Body of pancreas (tissue), 4 donors: ENCODE measurements at places on chromosomes 1 and 21. TPM values are rescaled to one million over a fixed set of nuclear protein-coding genes. Genes with fewer than 3 reads are reported as not detected.
A peak's percentile ranks its signal among the peaks of the same experiment; 100 is the strongest.

DNA sequence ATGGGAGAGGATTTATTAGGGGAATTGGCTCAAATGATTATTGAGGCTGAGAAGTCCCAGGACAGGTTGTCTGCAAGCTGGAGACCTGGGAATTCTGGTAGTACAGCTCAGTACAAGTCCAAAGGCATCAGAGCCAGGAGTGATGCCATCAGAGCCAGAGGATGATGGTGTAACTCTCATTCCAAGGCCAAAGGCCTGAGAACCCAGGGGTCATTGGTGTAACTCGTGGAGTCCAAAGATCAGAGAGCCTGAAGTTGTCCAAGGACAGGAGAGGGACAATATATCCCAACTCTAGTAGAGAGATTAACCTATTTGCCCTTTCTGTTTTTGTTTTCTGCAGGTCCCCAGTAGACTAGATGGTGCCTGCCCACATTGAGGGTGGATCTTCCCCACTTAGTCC, 134.3 kb downstream of the MAP3K21 start:
- no peaks in the 10 kb centered on the region for H3K4me1 ChIP-seq
- H3K27ac ChIP-seq: no peak overlapping the region
- no peak for DNase-seq
- H3K4me3 ChIP-seq: no peak overlapping the region
- H3K36me3 ChIP-seq: no peaks in the 10 kb centered on the region

Gene FAAH
- 47.0 TPM for total RNA-seq

DNA sequence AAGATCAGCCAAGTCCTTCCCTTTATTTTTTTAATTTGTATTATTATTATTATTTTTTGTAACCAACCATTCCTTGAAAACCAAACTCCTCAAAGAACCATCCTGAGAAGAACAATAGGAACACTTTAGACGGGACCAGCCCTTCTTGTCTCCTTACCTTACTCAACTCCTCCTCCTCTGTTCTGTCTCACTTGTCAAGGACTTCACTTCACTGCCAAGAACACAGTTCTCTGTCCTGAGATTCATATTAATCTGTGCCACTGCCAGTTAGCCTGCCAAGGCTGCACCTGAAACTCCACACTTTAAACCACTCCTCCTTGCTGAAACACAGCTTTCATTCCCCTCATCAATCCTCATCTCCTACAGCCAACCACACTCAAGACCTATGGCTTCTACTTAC, 73.8 kb upstream of the ATP1A1 start:
- H3K4me3 ChIP-seq: no peak overlapping the region
- DNase-seq: no peak
- no peak overlapping the region for H3K27ac ChIP-seq

DNA sequence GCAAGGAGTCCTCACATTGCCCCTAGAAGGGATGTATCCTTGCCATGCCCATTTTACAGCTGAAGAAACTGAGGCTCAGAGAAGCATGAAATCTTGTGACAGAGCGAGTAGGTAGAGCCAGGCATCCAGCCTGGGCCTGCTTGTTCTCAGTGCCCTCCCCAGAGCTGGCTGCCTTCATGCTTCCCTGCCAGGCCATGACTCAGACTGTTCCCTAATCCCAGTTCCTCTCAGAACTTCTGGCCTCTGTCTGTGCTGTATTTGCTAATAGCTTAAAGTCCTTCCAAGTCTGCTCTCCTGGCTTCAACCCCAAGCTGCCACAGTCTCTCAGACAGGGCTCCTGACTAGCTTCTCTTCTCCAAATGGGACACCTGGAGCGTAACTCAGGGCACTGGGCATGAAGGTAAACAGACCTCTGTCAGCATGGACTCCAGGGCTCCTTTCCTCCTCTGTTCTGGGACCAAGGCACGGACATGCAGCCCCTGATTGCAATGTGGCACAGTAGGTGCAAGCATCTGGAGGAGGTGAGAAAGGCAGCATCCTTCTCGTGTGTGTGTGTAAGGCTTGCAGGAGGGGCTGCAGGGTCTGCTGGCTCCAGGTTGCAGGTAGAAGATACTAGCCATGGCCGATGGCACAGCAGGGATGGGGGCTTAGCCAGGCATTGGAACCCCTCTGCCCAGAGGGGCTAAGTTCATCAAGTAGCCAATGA, 122.7 kb downstream of the HMGB4 start:
- no peak overlapping the region for H3K27ac ChIP-seq
- no peaks in the 10 kb centered on the region for H3K27me3 ChIP-seq
- no peak overlapping the region for H3K4me3 ChIP-seq
- DNase-seq: peak; percentile 85
- no peaks in the 10 kb centered on the region for H3K36me3 ChIP-seq
- H3K4me1 ChIP-seq: peaks cover 8% of the 10 kb centered on the region

DNA sequence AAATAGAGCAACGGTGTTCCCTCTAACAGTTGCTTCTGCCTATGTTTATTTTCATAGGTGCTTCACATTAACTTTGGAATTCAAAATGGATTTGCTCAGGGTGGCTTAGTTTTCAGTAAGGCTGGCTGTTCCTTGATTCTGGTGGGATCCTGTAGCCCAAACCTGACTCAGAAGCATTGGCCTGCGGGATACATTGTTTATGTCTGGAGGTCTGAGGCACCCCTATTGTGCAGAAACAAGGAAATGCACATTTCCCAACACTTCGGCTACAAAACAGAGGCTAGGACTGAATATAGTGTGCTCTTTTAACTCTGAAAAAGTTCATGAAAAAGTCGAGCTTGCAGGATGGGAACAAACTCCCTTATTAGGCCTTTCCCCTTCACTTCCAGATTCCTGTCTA, 133.8 kb upstream of the F3 start:
- no peak for DNase-seq
- H3K27ac ChIP-seq: no peak overlapping the region
- no peaks in the 10 kb centered on the region for H3K27me3 ChIP-seq
- peaks cover 15% of the 10 kb centered on the region for H3K4me1 ChIP-seq
- H3K4me3 ChIP-seq: no peak overlapping the region
- no peaks in the 10 kb centered on the region for H3K36me3 ChIP-seq

- no peak for DNase-seq
- no peaks in the 10 kb centered on the region for H3K4me1 ChIP-seq
- H3K27me3 ChIP-seq: no peaks in the 10 kb centered on the region
- no peak overlapping the region for H3K4me3 ChIP-seq
Observed at GRCh38 chr1:38918568-38918967, 23.1 kb downstream of the RHBDL2 start.

DNA sequence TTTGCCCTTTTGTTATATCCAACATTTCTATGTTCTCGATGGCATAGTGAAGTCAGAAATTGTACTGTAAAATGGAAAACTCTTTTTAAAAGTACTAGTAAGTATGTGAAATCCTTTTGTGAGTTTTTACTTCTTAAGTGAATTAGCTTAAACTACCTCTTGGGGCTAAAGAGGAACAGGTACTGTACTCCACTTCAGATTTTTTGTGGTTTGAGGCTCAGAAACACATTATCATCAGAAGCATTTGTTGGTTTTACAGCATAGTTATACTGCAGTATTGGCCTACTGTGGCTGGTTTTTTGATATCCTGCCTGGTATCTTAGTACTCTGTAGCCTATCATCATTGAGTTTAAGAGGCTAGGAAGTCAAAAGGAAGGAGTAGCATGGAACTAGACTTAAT, 117.2 kb downstream of the NRDC start:
- H3K4me3 ChIP-seq: no peak overlapping the region
- H3K36me3 ChIP-seq: no peaks in the 10 kb centered on the region
- DNase-seq: no peak
- H3K27ac ChIP-seq: no peak overlapping the region
- no peaks in the 10 kb centered on the region for H3K4me1 ChIP-seq

- H3K36me3 ChIP-seq: no peaks in the 10 kb centered on the region
- H3K4me3 ChIP-seq: no peak overlapping the region
- no peak overlapping the region for H3K27ac ChIP-seq
Observed at GRCh38 chr1:1153874-1154273, 19.8 kb upstream of the TTLL10 start.

Gene TRIM58
- total RNA-seq: 0.99 TPM

DNA sequence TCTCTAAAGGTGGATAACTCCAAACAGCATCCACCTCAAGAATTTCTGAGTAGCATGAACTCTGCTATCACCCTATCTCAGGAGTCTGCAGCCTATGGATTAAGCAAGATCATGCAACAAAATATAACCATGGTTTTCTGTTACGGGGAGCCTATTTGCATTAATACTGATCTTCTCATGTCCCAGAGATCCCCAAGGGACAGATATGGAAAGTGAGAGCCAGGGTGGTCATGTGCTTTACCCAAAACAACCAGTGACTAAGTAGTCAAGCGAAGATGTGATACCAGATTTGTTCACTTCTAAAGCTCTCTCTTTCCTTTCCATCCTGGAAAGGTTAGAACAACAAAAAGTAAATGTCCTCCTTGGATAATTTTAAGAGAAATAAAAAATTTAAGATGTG, 125.1 kb downstream of the PRRX1 start:
- H3K27ac ChIP-seq: no peak overlapping the region
- no peaks in the 10 kb centered on the region for H3K36me3 ChIP-seq
- no peaks in the 10 kb centered on the region for H3K27me3 ChIP-seq
- no peak overlapping the region for H3K4me3 ChIP-seq

GRCh38 chr1:201714542-201715329, 114.2 kb upstream of the IPO9 start:
- peak; percentile 58 for DNase-seq
- no peaks in the 10 kb centered on the region for H3K27me3 ChIP-seq
- H3K4me3 ChIP-seq: no peak overlapping the region
- H3K27ac ChIP-seq: peak overlapping the region; percentile 71
- no peaks in the 10 kb centered on the region for H3K36me3 ChIP-seq
- peaks cover 44% of the 10 kb centered on the region for H3K4me1 ChIP-seq
